Activated CD4-positive, CD25-positive, alpha-beta regulatory T cell treated with anti-CD3 and anti-CD28 coated beads, Interleukin-2, amount 50 U/mL, for 16 hours (primary cell): ENCODE measurements at places on chromosomes 1 and 21.

GRCh38 chr21:45420061-45421041 lies 15.4 kb downstream of the COL18A1 start:
- no peak for DNase-seq

GRCh38 chr21:33750017-33750416 lies 107.7 kb downstream of the ITSN1 start:
- no peak for DNase-seq

- no peak for DNase-seq
Observed at GRCh38 chr1:183933528-183934179, 103.9 kb downstream of the COLGALT2 start.

- no peak for DNase-seq
Observed at GRCh38 chr1:216812966-216813365, 89.7 kb upstream of the ESRRG start.

GRCh38 chr1:32045772-32046171 lies 27.0 kb upstream of the TMEM39B start:
- no peak for DNase-seq

DNA sequence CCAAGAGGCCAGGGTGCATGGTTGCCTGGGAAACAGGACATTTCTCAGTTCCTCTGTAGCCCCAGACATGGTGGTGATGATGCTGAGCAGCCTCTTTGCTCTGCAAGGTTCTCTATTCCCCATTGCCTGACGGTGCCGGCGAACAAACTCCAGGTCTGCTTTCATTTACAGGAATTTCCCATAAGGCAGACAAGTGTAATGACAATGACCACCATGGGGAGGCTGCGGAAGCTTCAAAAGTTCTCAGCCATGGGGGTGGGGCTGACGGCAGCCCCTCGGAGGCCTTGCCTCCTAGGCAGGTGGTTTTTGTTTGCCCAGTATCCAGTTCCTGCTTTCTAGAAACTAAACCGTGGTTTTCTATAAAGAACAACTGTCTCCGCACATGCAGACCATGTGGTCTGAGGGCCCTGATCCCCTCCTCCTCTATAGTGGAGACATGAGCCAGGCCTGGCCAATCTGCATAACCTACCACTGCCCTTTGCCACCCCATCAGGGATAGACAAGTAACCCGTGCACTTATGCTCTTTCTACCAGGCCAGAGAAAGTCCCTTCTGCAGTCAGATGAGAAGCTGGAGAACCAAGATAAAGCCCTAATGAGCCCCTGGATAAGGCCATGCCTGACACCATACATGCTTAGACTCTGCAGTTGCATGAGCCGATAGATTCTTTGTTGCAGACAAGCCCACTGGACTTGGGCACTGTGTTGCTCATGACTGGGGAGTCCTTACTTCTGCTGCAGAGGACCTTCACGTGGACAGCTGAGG lies 54.1 kb downstream of the LDLRAD2 start:
- DNase-seq = no peak
